ENCODE measurements at places on chromosomes 6 and 20.

DNA sequence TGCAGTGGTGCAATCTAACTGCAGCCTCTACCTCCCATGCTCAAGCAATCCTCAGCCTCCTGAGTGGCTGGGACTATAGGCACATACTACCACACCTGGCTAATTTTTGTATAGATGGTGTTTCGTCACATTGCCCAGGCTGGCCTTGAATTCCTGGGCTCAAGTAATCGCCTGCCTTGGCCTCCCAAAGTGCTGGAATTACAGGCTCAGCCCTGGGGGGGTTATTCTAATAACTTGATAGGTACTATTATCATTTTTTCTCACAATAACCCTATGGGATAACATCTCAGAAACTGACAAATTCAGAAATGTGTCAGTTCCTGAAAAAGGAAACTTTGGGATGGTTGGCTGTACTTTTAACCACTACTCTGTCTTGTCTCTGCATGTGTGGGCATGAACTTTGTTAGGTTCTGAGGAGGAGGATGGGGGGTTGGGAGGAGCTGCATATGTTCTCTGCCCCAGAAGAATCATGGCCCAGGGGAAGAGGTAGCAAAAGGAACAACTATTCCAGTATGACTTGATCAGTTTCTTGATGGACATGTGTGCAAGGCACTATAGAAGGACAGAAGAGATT, 169.9 kb downstream of the CARMIL1 start:
- peaks cover 13% of the 10 kb centered on the region for H3K36me3 ChIP-seq
- H3K27ac ChIP-seq: no peak overlapping the region
- no peak for DNase-seq
- no peaks in the 10 kb centered on the region for H3K27me3 ChIP-seq

DNA sequence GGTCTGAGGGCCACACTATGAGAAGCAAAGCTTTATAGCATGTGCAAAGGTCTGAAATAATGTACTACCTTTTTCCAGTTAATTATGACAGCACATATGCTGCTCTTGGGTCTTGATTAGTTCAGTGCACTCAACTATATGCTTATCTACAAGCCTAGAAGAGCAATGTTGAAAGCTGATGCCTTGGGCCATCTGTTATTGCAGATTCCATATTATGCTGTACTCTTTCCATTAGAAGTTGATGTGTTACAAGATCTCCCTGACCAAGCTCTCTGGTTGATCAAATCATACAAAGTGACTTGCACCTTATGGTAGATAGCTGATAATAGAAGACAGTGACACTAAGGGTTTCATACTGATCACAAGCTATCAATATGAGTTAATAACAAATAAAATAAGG, 327.3 kb downstream of the FRK start:
- no peak overlapping the region for H3K27ac ChIP-seq
- H3K36me3 ChIP-seq: no peaks in the 10 kb centered on the region
- no peaks in the 10 kb centered on the region for H3K4me1 ChIP-seq
- no peak overlapping the region for H3K4me3 ChIP-seq
- no peak for DNase-seq

DNA sequence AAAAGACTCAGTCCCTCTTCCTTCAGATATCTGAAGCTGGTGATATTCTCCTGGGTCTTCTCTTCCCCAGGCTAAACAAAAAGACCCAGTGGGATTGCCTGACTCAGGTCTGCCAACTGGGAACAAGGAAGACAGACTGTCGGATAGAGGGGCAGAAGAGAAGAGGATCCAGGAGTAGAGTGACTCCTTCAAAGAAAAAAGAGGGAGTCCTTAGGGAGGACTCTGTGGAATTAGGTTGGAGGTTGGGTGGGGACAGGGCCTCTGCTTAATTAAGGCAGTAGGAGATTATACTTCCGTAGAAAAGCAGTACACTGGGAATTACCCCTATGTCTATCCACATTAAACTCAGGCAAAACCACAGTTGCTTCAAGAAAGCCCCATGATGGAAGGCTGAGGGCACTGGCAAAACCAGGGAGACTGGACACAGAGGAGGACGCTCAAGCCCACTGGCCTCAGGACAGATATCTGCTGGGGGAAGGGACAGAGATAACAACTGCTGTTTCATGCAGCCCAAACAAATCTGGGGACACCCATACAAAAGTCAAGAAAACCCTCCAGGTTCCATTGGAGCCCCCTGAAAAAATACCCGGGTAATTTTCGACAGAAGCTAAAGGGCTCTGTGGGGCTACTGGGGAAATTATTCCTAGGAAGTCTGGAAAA, 5.7 kb downstream of the BCL2L1 start:
- peak overlapping the region; percentile 96 for H3K27ac ChIP-seq
- H3K4me1 ChIP-seq: peaks cover 59% of the 10 kb centered on the region
- H3K36me3 ChIP-seq: peaks cover 92% of the 10 kb centered on the region
- H3K4me3 ChIP-seq: peak overlapping the region; percentile 98
- no peaks in the 10 kb centered on the region for H3K27me3 ChIP-seq

DNA sequence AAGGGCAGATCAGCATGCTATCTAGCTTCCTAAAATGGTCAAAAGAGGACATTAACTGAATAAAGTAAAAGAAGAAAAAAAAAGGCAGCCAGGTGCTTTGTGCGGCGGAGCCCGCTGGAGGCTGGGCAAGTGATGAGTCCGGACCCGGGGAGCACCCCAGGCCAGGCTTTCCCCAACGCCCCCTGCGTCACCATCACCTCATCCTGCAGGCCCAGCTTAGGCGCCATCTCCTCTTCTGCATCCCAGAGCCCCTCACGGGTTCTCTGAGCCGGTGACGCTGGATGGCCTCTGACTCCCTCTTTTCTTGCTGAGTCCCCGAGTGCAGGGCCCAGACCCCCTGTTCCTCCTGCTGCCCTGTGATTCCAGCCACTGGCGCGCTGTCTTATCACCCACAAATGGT, 250.1 kb downstream of the TBXT start:
- H3K4me1 ChIP-seq: no peaks in the 10 kb centered on the region
- no peak overlapping the region for H3K4me3 ChIP-seq
- no peak overlapping the region for H3K27ac ChIP-seq

DNA sequence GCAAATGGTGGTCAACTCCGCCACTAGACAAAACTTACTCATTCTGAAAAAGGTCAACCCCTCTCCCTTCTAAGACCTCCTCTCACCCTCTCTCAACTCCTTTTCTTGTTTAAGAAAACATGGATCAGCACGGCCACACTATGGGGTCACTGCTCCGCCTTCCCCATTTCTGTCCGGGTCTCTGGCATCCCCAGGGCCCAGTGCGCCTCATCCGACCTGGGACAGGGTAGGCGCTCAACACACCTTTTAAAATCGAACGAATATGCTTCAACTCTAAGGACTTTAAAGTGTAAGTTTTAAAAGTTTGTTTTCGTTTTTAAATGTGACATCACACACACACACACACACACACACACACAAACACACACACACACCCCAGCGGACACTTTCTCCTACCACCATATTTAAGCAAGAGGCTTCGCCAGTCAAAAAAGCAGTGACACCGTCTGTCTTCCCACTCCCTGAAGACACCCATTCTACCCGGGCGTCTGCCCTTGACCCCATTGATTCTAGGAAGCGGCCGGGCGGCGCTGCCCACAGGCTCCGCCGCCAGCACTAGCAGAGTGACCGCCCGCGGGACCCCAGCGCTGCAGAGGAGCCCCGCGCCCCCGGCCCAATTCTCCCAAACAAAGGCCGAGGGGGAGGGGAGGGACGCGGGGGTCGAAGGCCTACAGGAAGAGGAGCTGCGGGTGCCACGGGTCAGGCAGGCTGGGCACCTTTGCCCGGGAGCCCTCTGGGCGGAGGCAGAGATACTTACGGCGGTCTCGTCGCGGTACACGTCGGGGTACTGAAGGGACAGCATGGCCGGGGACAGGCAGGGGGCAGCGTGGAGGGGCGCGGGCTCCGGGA, 568 bp downstream of the PREP start:
- H3K4me1 ChIP-seq: peaks cover 63% of the 10 kb centered on the region
- H3K36me3 ChIP-seq: no peaks in the 10 kb centered on the region
- H3K27ac ChIP-seq: peak overlapping the region; percentile 67
- peak overlapping the region; percentile 90 for H3K4me3 ChIP-seq
- DNase-seq: peak; percentile 41
- peaks cover 3% of the 10 kb centered on the region for H3K27me3 ChIP-seq

All from activated CD4-positive, alpha-beta memory T cell treated with anti-CD3 and anti-CD28 coated beads for 36 hours (primary cell).